Activated B cell treated with CpG ODN at 0.5 μM for 24 hours (primary cell): ENCODE measurements at places on chromosomes 12 and 14. TPM values are rescaled to one million over a fixed set of nuclear protein-coding genes. Genes with fewer than 3 reads are reported as not detected.

The PLCZ1 gene
- total RNA-seq = not detected in 2 replicates

The DTX3 gene
- 3.7 and 3.9 TPM in 2 replicates for total RNA-seq

The LMNTD1 gene
- not detected in 2 replicates for total RNA-seq

The RD3L gene
- not detected in 2 replicates for total RNA-seq

The TRHDE gene
- not detected in 2 replicates for total RNA-seq

The SLC7A7 gene
- total RNA-seq = 30.8 and 33.7 TPM in 2 replicates

The HOXC4 gene
- 4.3 and 4.8 TPM in 2 replicates for total RNA-seq

The COX8C gene
- total RNA-seq = not detected in 2 replicates

DNA sequence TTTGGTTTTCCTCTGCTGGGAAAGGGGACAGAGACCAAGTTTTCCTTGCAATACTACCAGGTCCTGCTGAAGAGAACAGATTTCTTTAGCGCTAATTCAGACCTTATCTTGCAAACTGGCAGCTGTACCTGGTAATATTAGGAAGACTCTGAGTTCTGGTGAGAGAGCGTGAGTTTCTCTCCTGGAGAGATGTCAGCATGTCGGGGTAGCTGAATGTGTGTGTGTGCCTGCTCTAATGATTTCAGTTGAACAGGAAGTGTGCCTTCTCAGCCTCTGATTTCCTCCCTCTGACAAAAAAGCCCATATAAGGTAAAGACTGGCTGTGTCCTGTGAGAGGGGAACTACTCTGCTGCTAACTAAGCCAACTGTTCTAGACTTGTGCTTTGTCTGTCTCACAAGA, 10.3 kb upstream of the ERP27 start:
- DNase-seq = no peak

DNA sequence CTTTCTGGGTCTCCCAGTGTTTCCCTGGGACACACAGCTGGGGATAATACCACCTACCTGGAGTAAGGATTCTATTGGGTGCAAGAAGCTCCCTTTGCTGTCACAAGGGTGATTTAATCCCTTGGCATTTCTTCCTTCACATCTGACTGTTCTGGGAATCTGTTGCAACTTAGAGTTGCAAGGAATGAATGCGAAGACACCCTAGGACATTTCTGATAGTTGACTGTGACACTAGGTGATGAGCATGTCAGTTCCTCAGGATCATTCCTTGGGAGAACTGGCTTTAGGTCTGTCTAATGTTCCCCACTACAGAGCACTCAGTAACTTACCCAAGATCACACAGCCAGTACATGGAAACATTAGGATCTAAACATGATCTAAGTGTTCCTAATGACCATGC, 593.6 kb downstream of the NRXN3 start:
- no peak for DNase-seq

DNA sequence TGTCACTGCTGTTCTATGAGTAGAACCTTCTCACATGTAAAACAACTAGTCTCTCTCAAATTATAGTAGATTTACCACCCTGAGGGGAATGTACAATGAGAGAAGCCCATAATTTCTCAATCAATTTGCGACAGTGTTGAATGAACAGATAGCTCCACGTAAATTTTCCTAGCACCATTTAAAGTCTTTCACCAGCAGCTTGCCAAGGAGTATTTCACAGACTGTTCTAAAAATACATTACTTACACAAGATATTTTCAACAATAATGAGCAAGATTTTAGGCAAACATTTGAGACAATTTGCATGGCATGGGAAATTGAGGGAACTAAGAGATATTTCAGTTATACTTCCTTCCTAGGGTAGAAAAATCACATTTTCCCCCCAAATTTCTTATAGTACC, 151.6 kb downstream of the KICS2 start:
- no peak for DNase-seq

- DNase-seq = no peak
Measured at GRCh38 chr12:22340143-22340542, 5.6 kb upstream of the ST8SIA1 start.

GRCh38 chr14:21168055-21168454, 12.2 kb upstream of the OR5AU1 start:
- DNase-seq = no peak

GRCh38 chr12:57213058-57213715, 3.4 kb upstream of the NXPH4 start:
- DNase-seq = peak; percentile 75

- DNase-seq = no peak
Measured at GRCh38 chr14:44910821-44911220, 50.9 kb downstream of the KLHL28 start.

- DNase-seq = no peak
Measured at GRCh38 chr12:58850826-58851225, 69.5 kb downstream of the LRIG3 start.

- DNase-seq = no peak
Measured at GRCh38 chr12:85580562-85581168, 255.5 kb downstream of the RASSF9 start.

- DNase-seq = no peak
Measured at GRCh38 chr12:112916270-112916669, 9.5 kb downstream of the OAS1 start.

- peak; percentile 11 for DNase-seq
Measured at GRCh38 chr14:101066826-101067510, 163.4 kb upstream of the RTL1 start.
